ENCODE measurements at places on chromosomes 13 and 19.

DNA sequence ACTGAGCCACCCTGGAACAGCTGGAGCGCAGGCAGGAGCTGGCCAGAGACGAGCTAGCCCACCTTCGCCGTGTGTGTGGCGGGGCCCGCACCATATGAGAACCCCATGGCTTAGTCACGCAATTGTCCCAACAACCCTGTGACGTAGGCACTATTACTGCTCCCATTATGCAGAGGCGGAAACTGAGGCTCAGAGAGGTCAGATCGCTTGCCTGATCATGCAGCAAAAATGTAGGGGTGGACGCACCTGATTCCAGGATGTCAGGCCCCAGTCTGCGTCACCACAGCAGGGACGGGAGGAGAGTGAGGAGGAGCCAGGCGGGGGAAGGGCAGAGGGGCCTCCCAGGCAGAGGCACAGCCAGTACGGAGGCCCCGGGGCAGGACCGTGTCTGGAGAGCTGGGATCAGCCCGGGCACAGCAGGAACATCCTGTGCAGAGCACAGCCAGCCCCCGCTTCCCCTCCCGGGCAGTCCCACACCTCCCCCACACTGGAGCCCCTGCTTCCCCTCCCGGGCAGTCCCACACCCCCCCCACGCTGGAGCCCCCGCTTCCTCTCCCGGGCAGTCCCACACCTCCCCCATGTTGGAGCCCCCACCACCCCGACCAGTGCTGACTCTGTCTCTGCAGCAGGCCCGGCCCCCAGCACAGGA lies 16.7 kb downstream of the PIP5K1C start:
- DNase-seq: no peak

DNA sequence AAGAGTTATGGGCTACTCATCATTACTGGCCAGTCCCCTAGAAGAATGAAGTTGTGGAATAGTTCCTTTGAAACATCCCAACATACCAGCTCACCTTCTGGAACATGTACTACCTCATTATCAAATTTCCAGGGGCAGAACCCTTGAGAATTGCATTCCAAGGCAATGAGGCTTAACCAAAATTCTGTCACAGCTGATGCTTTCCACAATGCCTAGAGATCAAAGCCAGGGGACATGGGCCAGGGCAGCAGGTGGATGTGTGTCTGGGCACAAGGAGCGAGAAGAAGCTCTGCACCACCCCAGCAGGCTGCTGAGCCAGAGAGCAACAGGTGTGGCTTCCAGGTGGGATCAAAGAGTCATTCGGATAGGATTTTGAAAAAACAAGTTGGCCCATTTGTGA lies 362.1 kb downstream of the EFNB2 start:
- DNase-seq: no peak

DNA sequence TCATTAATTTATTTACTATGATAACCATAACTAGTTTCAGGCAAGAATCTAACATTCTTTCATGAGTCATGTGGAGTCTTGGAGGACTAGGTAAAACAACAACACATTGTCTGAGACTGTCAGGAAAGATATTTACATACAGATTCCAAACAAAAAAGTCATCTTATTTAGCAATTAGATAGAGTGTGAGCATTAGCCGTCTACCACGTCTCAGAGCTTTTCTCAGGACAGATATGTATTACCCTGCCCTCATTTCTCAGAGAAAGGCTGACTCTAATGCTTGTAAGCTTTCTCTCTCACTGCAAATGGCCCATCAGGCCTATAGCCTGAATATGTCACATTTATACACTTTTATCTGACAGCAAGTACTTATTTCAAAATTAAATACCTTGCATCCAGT lies 312.1 kb upstream of the PCDH20 start:
- DNase-seq: no peak

DNA sequence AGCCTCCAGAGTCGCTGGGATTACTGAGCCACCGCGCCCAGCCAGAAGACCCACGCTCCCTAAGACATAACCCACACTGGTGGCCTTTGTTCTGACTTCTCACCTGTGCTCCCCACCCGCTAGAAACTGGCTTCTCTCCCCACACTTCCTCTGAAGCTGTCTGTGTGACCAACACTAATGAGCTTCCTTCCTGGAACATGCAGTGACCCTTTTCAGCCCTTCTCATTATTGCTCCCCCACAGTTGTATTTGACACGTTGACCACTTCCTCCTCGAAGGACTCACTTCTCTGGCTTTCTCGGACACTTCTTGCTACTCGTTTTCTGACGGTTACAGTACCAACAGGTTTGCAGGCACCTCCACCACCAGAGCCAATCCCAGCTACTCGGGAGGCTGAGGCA lies 10.9 kb downstream of the NCR1 start:
- DNase-seq: no peak

DNA sequence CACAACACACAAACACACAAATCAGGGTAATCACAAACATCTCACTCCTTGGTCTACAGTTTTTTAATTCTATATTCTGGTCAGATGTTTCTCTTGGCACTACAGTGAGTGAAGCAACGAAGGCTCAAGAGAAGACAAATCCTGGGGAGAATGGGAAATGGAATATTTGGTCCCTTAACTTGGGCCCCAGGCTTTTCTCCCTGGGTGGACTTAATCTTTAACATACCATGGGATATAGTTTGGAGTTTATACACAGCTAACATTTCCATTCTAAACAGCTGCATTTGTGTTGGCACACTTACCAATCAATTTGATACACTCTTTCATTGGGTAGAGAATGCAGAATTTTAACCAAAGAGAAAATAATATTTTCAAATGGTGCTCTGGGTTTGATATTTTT lies 1132.6 kb upstream of the SLC10A2 start:
- no peak for DNase-seq
